A172 (cell line): ENCODE measurements at places on chromosomes 6 and 20. TPM values are rescaled to one million over a fixed set of nuclear protein-coding genes. Genes with fewer than 3 reads are reported as not detected.

Gene FAM83B
- not detected in 2 replicates for total RNA-seq

DNA sequence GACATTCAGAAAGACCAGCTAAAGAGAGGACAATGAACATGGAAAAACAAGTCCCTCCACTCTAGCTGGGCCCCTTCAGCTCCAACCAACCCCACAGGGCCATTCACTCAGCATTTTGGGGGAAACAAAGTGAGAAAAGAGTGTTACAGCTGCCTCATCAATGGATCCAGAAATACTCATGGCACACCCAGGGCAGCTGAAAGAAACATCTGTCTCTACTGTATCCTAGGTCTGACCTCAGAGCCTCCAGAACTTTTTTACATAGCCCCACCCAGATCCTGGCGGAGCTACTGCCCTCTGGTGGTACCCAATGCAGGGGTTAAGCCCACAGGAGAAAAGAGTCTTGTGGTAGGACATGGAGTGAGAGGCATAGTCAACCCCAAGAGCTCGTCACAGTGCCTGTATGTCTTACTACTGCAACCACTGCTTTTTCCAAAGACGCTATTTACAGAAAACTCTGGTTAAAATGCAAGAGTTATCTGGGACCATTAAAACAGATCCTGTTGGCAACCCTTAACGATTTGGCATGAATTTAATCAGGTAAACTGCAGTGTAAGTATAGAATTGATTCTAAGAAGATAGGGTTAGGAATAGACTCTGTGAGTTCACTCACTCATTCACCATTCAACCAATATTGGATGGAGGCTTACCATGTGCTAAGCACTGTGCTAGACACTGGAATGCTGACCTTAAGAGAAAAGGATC is 37.4 kb upstream of the FAM83C start:
- DNase-seq = peak; percentile 67

- no peak for DNase-seq
These were observed 1.4 kb downstream of the MDGA1 start for GRCh38 chr6:37696220-37696840.

Gene MYT1
- total RNA-seq = 2.4 TPM in 2 replicates

Gene FAM217B
- total RNA-seq = 3.8 and 11.5 TPM in 2 replicates

- DNase-seq = no peak
These were observed 53.0 kb downstream of the SASH1 start for GRCh38 chr6:148395583-148396101.

Gene MCHR2
- 0.14 TPM in 1 of 2 replicates, not detected in the other for total RNA-seq

Gene NOTCH4
- total RNA-seq = 0.81 and 1.6 TPM in 2 replicates

GRCh38 chr6:80380566-80380965 is 274.1 kb downstream of the BCKDHB start:
- no peak for DNase-seq

- DNase-seq = no peak
These were observed 16.7 kb upstream of the PNRC1 start for GRCh38 chr6:89063881-89064280.

DNA sequence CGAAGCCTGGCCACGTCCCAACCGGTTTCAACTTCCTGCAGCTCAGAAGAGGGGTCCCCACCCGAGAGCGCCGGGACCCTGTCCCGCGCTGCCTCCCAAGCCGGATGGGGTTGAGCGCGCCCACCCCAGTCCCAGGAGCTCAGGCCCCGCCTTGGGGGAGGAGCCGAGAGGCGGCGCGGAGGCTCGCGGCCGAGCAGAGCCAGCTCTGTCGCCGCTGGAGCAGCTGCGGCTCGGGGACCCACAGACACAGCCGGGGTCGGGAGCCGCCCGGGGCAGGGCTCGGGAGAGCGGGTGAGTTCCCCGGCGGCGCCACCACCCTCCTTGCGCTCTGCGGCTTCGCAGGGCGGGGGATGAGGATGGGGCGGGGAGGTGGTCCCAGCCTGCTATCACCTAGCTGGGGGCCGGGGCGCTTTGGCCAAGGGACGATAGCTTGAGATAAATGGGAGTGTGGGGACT is at the start of gene PPP1R16B:
TSS of gene PPP1R16B (plus strand) at position 196 of the 456 bp plus-strand sequence. CDS start 30,229 bp downstream, outside the sequence.
- DNase-seq = no peak

- no peak for DNase-seq
These were observed 117.6 kb downstream of the TFAP2B start for GRCh38 chr6:50936277-50936681.

- no peak for DNase-seq
These were observed 35.8 kb downstream of the CDH22 start for GRCh38 chr20:46272389-46273047.

GRCh38 chr6:146336191-146336590 is 207.4 kb upstream of the RAB32 start:
- no peak for DNase-seq

Gene RHAG
- total RNA-seq = not detected in 2 replicates

Gene RSPO4
- not detected in 2 replicates for total RNA-seq

Gene RGS17
- total RNA-seq = 2.9 and 6.5 TPM in 2 replicates

Gene ULBP1
- 0.07 and 0.38 TPM in 2 replicates for total RNA-seq

- no peak for DNase-seq
These were observed 28.3 kb upstream of the GGTLC1 start for GRCh38 chr20:24016607-24017457.

DNA sequence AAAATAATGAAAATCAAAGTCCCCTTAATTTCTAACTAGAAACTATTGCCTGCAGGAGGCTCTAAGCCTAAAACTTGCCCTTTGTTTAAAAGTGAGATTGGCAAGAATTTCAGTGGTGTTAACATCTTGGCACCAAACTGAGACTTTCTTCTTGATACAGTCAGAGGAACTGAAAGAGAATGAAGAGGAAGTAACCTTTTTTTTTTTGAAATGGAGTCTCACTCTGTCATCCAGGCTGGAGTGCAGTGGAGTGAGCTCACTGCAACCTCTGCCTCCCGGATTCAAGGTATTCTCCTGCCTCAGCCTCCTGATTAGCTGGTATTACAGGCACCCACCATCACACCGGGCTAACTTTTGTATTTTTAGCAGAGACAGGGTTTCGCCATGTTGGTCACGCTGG is 3.6 kb downstream of the DOP1A start:
- DNase-seq = no peak

DNA sequence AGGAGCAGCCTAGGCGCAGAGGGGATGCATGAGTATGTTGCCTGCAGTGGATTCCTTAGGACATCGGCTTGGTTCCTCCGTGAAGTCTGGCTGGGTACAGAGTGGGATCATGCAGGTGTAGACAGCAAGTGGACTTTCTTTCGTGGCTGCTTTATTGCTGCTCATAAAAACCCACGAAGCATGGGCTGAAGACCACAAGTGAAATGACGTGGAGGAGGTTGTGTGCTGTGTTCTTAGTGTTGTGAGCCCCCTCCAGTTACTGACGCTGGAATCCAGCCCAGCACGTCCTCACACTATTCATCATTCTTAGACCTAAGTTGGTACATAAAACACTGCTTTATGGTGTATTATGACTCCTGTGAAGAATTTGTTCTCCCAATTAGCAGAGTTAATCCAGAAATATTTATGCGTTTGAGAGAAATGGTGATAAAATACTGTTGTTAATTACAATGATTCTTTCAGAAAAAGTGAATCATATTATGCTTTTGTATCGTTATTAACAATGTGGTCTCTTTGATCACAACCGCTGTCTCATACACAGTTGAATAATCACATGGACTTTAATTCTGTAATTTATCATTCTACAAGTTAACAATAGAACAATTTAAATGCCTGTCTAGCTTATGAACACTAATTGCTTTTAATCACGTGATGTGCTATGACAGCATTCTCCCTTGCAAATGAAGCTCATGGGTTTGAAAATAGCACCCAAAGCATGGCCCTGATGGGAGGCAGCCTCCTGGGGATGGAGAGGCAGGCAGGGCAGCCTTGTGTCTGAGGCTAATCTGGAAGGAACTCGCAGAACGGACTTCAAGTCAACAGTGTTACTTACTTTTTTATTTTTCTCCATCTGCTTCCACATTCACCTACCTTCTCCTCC is 233.9 kb upstream of the SYNDIG1 start:
- DNase-seq = peak; percentile 9

DNA sequence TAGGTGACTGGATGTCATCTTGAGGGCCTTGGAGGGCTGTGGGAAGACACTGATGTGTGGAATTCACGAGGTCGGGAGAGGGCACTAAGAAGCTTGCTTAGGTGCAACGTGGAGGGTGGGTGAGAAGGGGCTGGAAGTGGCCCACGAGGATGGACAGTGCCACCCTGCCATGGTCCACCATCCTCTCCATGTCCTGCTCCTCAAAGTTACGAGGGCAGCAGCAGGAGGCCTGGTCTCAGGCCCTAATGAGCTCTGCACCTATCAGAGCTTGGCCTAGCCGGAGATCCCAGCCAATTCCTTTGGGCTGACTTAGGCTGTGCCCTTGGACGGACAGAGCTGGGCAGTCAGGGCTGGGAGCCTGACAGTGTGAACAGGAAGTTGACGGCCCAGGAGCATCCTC is 27.8 kb upstream of the SCRT2 start:
- DNase-seq = no peak

- DNase-seq = peak; percentile 57
These were observed 69.3 kb upstream of the IER3 start for GRCh38 chr6:30813631-30814145.

DNA sequence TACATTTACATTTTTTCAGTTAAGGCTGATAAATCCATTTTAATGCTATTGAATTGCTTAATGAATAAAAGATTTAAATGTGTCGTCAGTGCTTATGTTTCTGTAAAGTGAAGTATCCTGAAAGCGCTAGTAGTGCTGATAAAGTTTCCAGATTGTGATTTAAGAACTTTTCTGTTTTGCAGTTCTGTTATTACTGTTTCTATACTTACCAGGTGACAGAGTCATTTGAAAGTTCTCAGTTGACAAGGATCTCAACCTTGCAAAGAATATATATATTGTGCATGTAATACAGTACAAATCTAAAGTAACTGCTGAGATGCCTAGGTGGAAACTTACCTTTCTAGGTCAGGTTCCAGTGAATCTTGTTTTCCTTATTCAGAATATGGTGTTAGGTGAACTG is 201.8 kb downstream of the ARID1B start:
- no peak for DNase-seq

Gene OXT
- not detected in 2 replicates for total RNA-seq

Gene TREML2
- total RNA-seq = not detected in 2 replicates

Gene IL22RA2
- not detected in 2 replicates for total RNA-seq

GRCh38 chr20:56634307-56634706 is 5.2 kb downstream of the TFAP2C start:
- DNase-seq = no peak

GRCh38 chr6:17633465-17634188 is 33.5 kb downstream of the FAM8A1 start:
- DNase-seq = no peak

DNA sequence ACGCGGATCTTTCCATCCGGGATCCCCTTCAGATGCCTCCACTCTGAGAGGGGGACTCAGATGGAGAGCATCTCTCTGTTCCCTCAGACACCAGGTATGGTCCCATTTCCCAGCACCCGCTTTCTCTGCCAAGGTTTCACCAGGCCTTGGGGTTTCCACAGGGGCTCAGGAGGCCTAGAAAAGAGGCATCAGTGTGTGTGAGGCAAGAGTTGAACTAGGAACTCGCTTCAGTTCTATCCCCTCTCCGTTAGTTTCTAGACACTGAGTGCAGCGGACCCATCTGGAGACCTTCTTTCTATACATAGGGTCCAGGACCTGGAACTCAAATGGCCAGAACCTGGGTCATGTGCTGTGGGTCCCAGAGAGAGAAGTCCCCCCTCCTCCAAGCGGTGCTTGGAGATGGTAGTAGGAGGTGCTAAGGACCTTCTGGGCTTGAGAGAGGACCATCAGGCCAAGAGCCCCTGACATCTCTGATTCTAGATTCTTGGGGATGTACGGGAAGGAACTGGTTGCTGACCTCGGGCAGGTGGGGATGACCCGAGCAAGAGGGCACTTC is 2.1 kb downstream of the SLC12A5 start:
- no peak for DNase-seq

Gene SOX18
- 0.21 and 1.9 TPM in 2 replicates for total RNA-seq
